Activated naive CD8-positive, alpha-beta T cell treated with anti-CD3 and anti-CD28 coated beads, Interleukin-2, amount 10 ng/mL, durations not matched to agents 7 days and 5 days (primary cell): ENCODE measurements at places on chromosomes 6 and 20. TPM values are rescaled to one million over a fixed set of nuclear protein-coding genes. Genes with fewer than 3 reads are reported as not detected.

DNA sequence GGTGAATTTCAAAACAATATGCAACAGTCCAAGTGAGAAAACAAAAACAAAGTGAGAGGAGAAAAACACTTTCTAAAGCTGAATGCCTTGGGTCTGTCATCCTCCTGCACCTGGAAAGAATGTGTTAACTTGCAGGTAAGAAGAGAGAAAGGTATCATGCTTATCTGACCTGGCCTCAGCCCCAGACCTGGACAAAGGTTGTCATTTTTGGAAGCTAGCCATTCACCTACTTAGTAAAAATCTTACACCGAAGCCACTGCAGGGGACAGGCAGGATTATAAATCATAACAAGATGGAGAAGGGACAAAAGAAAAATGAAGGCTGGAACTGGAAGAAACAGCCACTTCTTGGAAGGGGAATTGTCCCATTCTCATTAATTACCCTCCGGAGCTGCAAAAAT, 69.4 kb downstream of the GFOD1 start:
- no peak for DNase-seq

Gene TMC2
- total RNA-seq = not detected

- DNase-seq = no peak
Measured at GRCh38 chr6:135941275-135942025, 89.9 kb downstream of the PDE7B start.

- DNase-seq = no peak
Measured at GRCh38 chr6:132512342-132512637, 626 bp downstream of the STX7 start.

- DNase-seq = no peak
Measured at GRCh38 chr6:104522533-104522932, 337.2 kb downstream of the HACE1 start.
